ENCODE measurements at places on chromosomes 7 and 10. TPM values are rescaled to one million over a fixed set of nuclear protein-coding genes. Genes with fewer than 3 reads are reported as not detected.

- no peak for DNase-seq
Observed at GRCh38 chr10:60479305-60480020, 89.8 kb upstream of the ANK3 start.

GRCh38 chr10:90089719-90090118 lies 388.3 kb downstream of the KIF20B start:
- no peak for DNase-seq

DNA sequence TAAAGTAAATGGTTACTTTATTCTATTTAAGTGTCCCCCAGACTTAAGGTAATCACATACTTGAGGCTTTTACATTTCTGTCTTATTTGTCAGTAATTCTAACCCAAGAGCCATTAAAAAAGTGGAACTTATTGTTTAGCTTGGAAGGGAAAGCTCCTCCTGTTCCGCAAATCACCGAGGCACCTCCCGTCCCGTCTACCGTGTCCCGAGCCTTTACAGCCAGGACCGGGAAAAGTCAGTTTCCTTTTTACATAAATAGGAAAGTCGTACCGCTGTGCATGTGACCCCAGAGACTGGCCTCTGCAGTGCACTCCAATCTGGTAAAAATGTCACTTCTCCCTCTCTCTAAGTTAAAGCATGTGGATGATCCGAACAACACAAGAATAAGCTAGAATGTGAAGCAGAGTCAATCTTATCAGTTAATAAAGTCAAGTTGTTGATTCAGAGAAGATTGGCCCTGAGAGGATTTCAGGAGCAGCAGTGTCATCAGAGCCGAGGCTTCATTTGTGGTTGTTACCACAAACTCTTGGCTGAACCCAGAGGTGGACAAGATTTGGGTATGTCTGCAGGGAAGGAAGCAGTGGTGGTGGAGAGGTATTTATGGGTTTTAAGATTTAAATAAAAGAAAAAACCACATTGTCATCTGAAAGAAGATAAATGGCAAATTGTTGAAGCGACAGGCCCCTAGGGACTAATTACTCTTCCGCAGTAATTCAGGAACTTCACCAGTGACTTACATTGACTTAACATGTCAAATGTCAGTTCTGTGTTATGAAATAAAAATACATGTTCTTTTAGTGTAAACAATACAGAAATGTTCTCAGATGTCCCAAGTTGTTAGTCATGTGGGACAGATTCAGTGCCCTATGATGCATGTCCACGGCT lies 316.6 kb upstream of the ZNF32 start:
- DNase-seq, result no peak

- DNase-seq, result no peak
Observed at GRCh38 chr7:561631-562373, 42.2 kb upstream of the PDGFA start.

DNA sequence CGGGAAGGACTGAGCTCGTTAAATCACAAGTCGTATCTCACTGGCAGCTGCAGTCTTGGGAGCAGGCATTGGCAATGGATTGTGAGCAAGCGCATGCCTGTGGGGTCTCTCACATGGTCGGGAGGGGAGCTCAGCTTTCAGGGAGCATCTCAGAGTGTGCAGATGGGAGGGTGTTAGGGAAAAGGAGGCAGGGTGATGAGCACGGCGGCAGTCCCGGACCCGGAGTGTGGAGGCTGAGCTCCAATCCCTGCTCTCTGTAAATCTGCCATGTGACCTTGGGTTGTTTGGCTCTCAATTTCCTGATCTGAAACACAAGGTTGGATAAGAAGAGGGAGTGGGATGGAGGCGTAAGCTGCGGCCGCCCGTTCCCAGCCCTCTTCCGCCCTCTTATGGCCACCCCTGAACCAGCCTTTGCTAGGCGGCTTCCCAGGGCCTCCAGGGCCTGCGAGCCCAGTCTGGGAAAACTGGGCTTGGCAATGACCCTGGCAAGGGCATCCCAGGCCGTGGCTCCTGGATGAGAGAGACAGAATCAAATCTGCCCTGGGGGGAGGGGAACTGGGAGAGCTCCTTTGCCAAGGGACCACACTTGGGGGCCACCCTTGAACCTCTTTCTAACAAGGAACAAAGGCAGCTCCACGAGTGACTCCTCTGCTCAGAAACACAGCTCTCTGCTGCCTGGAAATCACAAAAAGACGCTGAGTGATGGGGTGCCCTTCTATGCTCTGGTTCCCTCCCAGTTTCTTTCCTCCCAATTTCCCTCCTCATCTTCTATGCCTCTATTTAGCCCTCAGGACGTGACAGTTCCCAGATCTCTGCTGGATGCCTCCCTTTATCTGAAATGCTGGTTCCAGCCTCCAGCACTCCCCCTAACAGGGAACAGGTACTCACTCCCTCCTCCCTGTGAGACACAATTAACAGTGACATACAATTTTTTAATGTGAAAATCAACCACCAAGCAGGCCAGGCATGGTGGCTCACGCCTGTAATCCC lies 41.7 kb upstream of the LOXL4 start:
- DNase-seq, result peak; percentile 55

GRCh38 chr10:33477291-33478088 lies 143.0 kb upstream of the NRP1 start:
- DNase-seq, result no peak

GRCh38 chr10:118234683-118235082 lies 107.4 kb downstream of the FAM204A start:
- DNase-seq, result no peak

DNA sequence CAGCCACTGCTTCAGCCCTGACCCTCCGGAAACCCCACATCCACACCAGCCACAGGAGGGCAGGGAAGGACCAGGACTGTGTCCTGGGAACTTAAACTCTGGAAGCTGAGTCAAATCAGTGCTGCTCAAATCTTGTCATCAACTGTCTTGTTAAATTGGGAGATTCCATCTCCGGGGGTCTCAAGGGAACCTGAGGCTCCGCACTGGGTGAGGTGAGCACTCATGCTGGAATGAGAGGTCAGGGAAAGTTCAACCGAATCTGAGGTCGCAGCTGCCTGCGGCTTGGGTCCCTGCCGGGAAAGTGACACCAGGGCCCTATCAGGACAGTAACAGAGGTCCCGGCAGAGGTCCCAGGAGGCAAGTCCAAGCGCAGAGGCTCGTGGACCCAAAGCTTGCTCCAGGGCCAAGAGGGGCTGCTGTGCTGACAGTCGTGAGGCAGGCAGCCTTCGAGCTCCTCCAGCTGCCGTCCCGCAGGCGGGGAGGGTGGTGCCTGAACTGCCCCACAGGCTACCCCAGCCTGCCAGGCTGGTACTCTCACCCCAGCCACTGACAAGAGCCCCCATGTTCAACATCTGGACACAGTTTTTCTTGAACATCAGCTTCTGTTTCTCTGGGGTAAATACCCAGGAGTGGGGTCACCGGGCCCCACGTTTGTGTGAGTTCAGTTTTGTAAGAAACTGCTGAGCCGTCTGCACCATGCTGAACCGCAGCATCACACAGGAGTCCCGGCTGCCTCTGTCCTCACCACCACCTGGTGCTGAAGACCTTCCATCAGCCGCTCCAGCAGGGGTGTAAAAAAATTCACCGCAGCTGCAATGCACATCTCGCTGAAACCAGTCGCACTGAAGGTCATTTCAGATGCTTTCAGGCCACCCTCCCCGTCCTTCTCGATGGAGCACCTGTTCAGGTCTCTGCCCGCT lies 101.0 kb downstream of the DIP2C start:
- DNase-seq, result no peak

- no peak for DNase-seq
Observed at GRCh38 chr10:17730667-17731066, 21.3 kb upstream of the TMEM236 start.

GRCh38 chr10:123522702-123523312 lies 143.3 kb upstream of the GPR26 start:
- DNase-seq, result no peak

DNA sequence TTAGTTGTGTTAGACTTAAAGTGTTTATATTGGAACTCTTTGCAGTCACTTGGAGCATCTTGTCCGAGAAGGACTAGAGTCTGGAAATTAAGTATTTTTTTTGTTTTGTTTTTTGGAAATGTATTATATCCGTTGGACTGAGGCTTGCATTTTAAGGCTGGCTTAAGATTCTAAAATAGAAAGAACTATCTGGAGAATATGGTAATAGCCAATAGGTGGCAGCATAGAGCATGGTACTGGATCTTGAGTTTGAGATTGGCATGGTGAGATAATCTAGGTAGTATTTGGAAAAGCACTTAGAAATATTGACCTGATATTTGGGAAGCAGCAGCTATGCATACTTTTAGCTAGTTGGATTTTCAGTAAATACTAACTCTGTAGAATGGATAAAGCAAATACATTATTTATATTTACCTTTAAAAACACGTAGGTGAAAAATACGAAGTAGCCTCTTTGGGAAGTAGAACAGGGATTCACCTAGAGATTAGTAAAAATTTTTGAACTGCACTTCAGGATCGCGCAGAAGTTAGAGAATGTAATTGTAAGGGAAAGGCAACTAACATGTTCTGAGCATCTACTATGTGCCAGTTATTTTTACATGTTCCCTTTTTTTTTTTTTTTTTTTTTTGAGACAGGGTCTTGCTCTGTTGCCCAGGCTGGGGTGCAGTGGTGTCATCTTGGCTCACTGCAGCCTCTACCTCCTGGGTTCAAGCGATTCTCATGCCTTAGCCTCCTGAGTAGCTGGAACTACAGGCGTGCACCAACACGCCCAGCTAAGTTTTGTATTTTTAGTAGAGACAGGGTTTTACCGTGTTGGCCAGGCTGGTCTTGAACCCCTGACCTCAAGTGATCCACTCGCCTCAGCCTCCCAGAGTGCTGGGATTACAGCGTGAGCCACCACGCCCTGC lies 78.6 kb downstream of the LCOR start:
- no peak for DNase-seq

- DNase-seq, result no peak
Observed at GRCh38 chr10:64444163-64444562, 923.0 kb downstream of the REEP3 start.

DNA sequence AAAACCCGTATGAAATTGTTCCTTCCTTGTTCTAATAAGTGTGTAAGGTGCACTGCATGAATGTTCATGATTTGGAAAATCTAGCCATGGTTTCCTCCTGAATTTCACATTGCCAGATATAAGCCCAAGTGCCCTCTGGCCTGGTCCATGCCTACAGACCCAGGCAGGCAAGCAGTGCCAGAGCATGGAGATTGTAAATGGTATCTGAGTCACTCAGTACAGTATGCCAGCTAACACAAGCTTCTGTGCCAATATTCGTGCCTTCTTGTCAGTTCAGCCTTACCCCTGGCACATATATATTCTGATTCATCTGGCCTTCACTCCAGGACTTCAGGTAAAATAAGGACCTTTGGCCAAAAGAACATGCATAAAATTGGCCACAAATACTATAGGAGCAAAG lies 38.4 kb upstream of the PDE1C start:
- no peak for DNase-seq

DNA sequence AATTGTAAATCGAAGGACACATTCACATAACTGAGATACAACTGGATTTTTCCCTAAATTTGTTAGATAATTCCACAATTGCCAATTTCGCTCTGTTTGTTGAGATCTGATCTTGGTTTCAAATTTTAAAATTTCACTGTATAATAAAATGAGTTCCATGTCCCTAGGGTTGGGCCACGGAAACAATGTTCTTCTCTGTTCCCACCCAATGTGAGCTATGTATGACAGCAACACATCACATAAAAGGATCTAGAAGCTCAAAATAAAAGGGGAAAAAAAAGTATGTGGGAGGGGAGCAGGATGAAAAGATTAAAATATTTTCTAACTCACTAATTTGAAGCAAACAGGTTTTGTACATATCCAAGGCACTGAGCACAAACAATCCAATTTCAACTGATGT lies 287.8 kb upstream of the MKLN1 start:
- DNase-seq, result no peak

GRCh38 chr7:52639126-52639525 lies 396.3 kb upstream of the POM121L12 start:
- no peak for DNase-seq

The PODXL gene
- total RNA-seq, result 11.1 TPM

The ZDHHC6 gene
- 28.4 TPM for total RNA-seq

The STEAP2 gene
- total RNA-seq, result 2.3 TPM

The RPEL1 gene
- 0.16 TPM for total RNA-seq

The WNT16 gene
- total RNA-seq, result 1.2 TPM

The UCN3 gene
- total RNA-seq, result not detected

The SLC4A2 gene
- 13.7 TPM for total RNA-seq

The GJD4 gene
- total RNA-seq, result not detected
